NCI-H2171 treated with DMSO at 0.1 percent for 48 hours (cell line): ENCODE measurements at places on chromosomes 1 and 21.

- DNase-seq = no peak
These were observed 47.9 kb upstream of the VCAM1 start for GRCh38 chr1:100671601-100672000.

GRCh38 chr1:21517660-21518480, 8.6 kb downstream of the ALPL start:
- DNase-seq = peak; percentile 49

GRCh38 chr21:41213021-41213420, 45.1 kb downstream of the BACE2 start:
- no peak for DNase-seq

- no peak for DNase-seq
These were observed 2.5 kb downstream of the C1QC start for GRCh38 chr1:22645931-22646330.

DNA sequence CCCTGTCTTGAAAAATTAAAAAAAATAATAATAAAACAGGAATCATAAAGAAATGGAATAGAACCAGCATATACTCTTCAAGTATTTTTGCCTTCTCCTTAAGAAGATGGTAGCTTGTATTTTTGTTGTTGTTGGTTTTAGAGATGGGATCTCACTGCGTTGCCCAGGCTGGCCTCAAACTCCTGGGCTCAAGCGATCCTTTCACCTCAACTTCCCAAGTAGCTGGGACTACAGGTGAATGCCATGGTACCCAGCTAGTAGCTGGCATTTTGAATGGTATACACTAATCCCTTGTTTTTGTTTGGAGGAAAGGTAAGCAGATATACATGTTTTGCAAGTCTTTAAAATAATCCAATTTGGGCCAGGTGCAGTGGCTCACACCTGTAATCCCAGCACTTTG, 34.7 kb upstream of the ERO1B start:
- DNase-seq = no peak

GRCh38 chr1:43914576-43915525, 18.8 kb upstream of the ARTN start:
- peak; percentile 73 for DNase-seq

- DNase-seq = no peak
These were observed 8.5 kb upstream of the CPT2 start for GRCh38 chr1:53188099-53188498.

- DNase-seq = no peak
These were observed 29.9 kb downstream of the FAF1 start for GRCh38 chr1:50930193-50930592.

DNA sequence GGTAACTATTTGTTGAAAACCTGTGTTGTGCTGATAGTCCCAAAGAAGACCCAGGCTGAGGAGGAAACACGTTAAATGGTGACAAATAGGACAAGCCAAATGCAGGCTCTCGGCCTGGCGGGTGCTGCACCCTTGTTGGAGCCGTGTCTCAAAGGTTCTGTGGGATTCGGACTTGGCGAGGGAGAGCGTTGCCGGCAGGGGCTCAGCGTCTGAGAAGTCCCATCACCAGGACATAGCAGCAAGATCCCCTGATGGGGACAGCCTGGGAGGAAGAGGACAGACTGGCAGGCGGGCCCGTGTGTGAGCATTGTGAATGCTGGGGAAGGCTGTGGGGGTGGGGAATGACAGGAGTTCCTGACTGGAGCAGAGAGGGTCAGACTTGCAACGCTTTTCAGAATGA, 142.5 kb downstream of the PGBD5 start:
- no peak for DNase-seq

DNA sequence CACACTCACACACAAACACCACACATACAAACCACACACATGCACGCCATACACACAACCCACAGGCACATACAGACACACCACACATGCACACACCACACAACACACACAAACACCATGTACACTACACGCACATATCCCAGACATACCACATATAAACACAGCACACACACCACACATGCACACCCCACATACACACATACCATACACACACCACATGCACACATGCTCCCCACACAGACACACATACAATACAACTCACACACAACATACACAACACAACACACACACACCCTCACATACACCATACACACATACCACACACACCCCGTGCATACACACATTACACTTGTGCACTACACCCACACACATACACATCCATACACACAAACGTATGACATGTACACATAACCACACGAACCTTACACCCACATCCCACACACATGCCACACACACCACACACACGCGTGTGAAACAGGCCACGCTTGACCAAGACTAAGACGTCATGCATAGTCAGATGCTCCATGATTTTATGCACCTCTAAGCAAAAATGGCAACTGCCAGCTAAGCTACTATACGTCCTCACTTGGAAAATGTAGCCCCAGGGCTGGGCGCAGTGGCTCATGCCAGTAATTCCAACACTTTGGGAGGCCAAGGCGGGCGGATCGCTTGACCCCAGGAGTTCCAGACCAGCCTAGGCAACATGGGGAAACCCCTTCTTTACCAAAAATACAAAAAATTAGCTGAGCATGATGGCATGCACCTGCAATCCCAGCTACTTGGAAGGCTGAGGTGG, 77.4 kb upstream of the TMPRSS2 start:
- DNase-seq = no peak

DNA sequence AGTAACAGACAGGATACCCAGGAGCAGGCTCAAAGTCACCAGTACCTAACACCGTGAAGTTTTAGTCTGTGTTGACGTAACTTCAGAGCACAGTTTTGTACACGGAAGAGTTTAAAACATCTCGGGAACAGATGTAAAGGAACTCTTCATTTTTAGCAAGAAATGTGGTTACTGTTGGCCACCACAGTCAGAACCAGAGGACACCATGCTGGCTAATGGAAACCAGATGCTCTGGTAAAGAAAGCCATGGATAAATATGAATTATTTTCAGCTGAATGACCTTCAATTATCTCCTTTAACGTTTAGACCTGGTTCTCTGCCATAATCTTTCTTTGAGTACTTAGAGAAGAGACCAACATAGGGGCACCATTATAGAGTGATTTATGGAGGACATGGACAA, 115.9 kb downstream of the NTMT2 start:
- DNase-seq = no peak

GRCh38 chr1:117611121-117611601, 5.3 kb downstream of the TENT5C start:
- DNase-seq = no peak

DNA sequence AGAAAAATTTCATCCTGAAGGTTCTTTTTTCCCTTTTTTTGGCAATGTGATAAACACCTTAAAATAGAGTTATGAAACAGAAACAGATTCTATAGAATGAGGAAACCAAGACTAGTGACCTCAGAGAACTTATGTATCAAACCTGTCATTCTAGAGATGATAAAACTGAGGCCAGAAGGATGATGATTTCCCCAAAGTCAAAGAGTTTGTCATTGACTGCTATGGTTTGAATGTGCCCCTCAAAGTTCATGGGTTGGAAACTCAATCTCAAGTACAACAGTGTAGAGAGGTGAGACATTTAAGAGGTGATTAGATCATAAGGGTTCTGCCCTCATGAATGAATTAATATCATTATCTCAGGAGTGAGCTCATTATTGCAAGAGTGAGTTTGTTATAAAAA, 13.7 kb upstream of the BEND5 start:
- no peak for DNase-seq

- no peak for DNase-seq
These were observed 24.4 kb downstream of the C4BPA start for GRCh38 chr1:207128336-207128921.

- DNase-seq = no peak
These were observed 20.2 kb downstream of the A3GALT2 start for GRCh38 chr1:33300673-33301072.

DNA sequence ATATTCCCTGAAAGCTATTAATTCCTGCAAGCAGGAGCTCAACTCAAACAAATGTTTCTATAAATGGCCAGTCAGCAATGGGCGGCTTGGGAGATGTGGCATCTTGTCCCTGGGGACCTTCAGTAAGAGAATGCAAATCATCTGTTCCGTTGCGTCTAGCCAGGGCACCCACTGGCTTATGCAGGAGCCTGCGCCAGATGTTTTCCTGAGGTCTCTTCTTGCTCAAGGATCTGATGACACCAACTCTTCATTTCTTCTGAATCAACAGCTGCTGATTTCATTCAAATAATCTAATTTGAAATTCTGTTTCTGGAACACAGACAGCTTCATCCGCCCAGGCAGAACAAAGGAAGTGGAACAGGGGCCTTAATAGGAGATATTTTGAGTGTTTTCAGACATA, 70.0 kb upstream of the AJAP1 start:
- no peak for DNase-seq

DNA sequence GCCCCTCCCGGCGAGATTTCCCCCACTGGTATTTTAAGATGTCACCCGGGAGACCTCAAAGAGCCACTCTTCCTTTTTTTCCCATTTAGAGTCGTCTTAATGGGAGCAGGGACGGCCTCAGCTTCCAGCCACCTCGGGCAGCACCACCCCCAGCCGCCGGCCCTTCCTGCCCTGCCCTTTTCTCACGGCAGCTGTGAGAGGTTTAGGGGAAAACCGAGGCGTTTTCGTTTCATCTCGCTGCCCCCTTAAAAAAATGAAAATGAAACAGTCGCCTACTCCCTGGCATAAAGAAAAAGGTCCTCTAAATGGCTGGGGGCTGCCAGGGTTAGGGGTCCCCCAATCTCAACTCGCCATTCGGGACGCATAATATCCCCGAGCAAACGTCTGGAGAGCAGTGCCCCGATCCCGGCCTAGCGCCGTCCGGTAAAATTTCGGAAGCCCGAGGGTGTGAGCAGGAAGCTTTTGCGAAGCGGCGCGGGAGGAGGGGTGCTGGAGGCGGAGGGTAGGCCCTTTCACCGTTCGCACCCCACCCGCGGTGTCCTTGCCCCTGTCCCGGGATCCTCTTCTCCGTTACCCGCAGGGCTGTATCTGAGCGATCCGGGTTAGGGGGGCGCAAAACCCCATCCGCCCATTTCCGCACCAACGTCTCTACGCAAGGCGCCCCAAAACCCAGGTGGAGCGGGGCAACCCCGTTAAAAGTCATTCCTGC, 1.2 kb downstream of the RUNX3 start:
- no peak for DNase-seq

GRCh38 chr1:223426936-223427335, 33.7 kb downstream of the CCDC185 start:
- no peak for DNase-seq

DNA sequence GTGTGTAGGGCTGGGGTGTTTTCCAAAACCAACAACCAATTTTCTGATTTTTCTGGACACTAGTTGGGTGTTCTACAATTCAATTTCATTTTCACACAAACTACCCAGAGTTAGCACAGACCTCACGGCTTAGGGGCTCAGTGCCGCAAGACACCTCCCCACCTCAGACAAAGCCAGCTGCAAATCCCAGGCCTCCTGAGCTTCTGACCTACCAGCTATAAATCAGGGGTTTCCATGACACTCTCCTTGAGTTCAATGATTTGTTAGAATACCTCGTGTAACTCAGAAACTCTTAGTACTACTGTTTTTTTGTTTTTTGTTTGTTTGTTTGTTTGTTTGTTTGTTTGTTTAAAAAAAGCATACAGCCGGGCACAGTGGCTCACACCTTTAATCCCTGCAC, 28.7 kb upstream of the FAM89A start:
- DNase-seq = no peak

GRCh38 chr1:220775240-220775853, 11.4 kb upstream of the MTARC1 start:
- no peak for DNase-seq

DNA sequence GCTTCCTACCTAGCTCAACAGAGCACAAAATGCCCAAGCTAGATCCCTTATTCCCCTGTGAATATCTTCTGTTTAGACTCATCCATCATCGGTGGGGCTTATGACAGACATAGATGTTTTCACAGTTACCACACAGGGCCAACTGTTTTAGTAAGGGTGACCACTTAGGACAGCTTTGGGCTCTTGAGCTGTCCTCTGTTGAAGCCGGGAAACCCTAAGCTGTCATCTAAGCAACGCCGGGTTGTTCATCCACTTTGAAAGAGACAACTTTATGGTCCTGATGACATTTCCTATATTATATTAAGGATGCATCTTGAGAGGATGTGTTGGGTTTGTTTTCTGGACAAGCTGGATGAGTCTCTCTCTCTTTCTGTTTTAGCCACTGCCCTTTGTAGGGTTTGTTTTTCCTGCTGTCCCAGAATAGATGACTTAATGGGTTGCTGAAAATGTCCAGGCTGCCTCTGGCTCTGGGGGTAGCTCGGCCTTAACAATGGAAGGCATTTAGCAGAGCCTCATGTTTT, 110.5 kb upstream of the UBE2U start:
- no peak for DNase-seq

GRCh38 chr1:52002038-52002917, 11.8 kb upstream of the RAB3B start:
- peak; percentile 90 for DNase-seq

DNA sequence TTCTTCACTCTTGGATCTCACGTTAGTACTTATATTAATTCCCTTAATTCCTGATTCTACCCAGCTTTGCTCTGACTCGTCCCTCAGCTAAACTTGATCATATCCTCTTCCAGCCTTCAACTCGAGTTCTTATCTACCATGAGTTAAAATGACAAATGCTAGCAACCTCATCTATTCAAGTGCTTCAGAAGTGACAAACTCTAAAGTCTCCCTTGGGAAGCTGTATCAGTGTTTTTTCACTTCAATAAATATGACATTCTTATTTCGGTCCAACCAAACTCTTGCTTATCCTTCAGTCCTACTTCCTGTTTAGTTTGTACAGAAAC, 75.3 kb downstream of the FOXJ3 start:
- no peak for DNase-seq

DNA sequence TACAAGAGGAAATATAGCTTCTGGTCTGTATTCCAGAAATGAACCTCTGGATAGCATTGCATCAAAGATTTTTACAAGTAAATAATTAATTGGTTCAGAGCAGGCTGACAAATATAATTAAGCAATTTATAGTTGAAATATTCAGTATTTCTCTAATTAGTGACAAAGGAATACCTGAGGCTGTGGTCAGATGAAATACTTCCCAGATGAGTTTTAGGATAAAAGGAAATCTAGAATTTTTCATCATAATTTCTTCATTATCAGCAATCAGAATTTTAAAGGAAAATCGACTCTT, 112.8 kb downstream of the NEK7 start:
- DNase-seq = no peak

GRCh38 chr1:46653405-46653958, 14.7 kb downstream of the ATPAF1 start:
- no peak for DNase-seq

GRCh38 chr1:110606657-110607535, 738 bp upstream of the KCNA2 start:
- peak; percentile 6 for DNase-seq

DNA sequence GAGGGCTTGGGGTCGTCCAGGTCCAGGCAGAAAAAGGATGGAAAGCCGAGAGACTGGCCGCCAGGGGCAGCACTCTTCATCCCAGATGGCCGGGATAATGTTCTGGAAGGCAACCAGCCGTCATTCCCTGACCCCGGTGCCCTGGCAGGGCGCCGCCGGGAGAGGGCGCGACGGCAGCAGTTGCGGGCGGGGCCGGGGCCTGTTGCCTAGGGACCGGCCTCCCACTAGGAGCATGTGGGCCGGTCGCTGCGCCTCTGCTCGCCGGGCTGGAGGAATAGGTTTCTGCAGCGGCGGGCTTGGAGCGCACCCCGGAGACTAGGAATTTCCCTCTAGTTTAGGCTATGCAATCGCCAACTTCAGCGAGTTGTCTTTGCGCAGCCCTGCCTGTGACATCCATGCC, 11.0 kb downstream of the DMRTB1 start:
- no peak for DNase-seq

- DNase-seq = no peak
These were observed 1415.9 kb downstream of the PLA2G4A start for GRCh38 chr1:188244681-188245080.
